Activated CD4-positive, alpha-beta memory T cell treated with anti-CD3 and anti-CD28 coated beads, Interleukin-2, amount 10 ng/mL, durations not matched to agents 7 days and 5 days (primary cell): ENCODE measurements at places on chromosomes 7 and 10. TPM values are rescaled to one million over a fixed set of nuclear protein-coding genes. Genes with fewer than 3 reads are reported as not detected.
A peak's percentile ranks its signal among the peaks of the same experiment; 100 is the strongest.

CYP3A4 gene
- total RNA-seq: not detected

DKK1 gene
- total RNA-seq: not detected

DNA sequence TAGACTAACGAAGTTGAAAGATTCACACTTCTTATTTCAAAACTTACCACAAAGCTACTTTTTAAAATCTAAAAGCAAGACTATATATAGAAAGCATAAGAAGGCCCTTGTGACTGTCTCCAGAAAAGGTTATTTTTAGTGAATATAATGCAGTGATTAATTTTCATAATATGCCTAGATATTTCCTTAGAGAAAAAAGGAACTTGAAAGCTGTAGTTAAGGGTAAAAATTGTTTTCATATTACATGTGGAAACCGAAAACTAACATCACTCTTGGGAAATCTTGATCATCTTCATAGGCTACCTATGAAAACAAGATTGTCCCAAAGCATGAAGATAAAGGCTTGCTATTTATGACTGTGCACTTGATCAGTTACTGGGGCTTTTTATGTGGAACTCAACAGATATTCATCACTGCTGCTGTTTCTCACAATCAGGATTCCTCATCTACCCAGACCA is 223.2 kb downstream of the SH2D4B start:
- DNase-seq: no peak

ZNF282 gene
- 66.1 TPM for total RNA-seq

TUBB8 gene
- not detected for total RNA-seq

GRCh38 chr10:69869291-69869961 is 67.7 kb downstream of the COL13A1 start:
- no peak for DNase-seq

DNA sequence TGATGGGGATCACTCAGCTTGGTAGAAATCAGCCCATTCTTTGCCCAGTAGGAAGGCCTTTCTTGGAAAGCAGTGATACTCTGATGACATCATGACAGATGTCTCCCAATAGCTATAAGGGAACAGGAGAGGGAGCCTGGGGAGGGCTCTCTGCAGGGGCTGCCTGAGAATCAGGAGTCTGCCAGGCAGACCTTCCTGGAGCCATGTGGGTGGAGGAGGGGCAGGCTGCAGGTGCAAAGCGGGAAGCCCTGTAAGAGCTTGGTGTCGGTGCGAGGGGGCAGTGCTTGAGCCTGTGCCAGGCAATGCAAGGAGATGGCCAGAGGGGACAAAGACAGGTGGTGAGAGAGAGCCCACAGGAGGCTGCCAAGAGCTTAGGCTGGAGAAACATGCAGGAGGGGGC is 5.0 kb upstream of the TNS3 start:
- no peak for DNase-seq

DNA sequence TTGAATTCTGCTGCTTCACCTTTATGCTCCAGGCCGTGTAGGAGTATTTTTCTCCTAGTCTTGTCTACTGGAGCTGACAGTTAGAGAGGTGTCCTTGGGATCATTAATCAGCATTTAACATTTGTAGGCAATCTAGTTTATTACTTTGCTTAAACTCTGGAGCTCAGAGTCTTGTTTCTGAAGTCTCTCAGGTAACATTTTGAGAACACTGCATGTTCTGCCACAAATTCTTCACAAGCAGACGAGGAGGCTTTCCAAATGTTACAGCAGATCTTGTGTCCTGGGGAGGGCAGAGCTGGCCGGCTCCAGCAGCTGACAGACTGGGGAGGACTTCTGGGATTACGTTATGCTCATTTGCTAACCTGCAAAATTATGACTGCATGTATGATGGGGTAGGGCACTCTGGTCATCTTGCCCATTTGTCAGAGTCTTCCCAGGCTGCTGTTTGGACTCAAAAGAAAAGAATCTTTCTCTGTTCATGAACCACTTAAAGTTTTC is 50.5 kb downstream of the GALNT17 start:
- no peak for DNase-seq

- DNase-seq: no peak
Measured at GRCh38 chr10:5601826-5602495, 64.4 kb downstream of the ASB13 start.

TMEM184A gene
- not detected for total RNA-seq

SPAM1 gene
- not detected for total RNA-seq

DNA sequence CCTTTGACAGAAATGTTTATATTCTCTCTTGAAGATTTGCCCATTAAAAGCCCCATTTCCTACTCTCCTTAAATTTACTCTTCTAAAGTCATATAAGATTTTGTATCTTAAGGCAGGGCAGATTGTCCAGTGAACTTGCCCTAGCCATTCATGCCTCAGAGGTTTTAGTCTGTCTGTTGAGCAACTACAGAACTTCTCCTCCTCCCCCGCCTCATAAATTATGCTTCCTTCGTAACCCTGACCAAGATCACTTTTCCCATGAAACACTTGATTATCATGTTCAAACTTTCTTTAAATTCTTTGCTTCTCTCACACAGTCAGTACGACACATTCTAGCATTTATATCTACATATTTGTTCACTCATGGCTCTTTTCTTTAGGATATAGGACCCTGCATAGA is 621.3 kb downstream of the ANKRD7 start:
- no peak for DNase-seq

GRCh38 chr7:116328161-116328560 is 117.8 kb downstream of the TES start:
- DNase-seq: no peak

DNA sequence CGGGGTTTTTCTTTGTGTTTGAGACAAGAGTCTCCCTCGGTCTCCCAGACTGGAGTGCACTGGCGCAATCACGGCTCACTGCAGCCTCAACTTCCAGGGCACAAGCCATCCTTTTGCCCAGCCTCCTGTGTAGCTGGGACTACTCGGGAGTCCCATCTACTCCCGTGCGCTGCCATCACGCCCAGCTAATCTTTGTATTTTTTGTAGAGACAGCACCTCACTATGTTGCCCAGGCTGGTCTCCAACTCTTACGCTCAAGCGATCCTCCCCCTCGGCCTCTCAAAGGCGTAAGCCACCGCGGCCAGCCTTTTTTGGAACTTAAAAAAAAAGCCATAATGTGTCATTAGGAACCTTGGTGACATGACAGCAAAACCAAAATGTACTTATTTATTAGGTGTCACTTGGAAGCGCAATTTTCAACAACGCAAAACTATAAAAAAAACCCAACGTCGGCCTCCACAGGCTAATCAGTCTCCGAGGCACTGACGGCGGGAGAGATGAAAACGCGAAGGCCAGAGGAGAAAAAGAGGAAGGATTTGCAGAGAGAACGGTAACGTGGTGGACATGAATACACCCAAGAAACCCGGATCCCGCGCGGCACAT is 911 bp upstream of the HNRNPH3 start:
- peak; percentile 17 for DNase-seq

- peak; percentile 49 for DNase-seq
Measured at GRCh38 chr10:86411281-86411841, 44.8 kb upstream of the GRID1 start.

GRCh38 chr7:7103343-7104313 is 78.7 kb upstream of the C1GALT1 start:
- no peak for DNase-seq

DNA sequence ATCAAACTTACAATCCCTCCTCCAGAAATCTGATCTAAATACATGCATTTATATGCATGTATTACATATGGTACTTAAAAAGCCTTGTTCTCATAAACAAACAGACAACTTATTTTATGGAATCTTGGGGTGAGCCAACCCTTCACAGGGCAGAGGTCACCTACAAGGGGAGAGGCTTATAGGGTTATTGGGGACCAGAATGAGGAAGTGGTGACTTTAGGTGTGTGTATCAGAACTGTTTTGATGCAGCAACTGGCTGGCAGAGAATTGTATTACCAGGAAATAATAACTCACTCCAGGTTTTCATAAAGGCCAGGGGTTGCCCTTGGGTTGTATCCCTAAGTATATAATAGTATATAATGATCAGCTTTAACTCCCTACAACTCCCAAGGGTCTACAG is 91.1 kb downstream of the SVIL start:
- no peak for DNase-seq

DNA sequence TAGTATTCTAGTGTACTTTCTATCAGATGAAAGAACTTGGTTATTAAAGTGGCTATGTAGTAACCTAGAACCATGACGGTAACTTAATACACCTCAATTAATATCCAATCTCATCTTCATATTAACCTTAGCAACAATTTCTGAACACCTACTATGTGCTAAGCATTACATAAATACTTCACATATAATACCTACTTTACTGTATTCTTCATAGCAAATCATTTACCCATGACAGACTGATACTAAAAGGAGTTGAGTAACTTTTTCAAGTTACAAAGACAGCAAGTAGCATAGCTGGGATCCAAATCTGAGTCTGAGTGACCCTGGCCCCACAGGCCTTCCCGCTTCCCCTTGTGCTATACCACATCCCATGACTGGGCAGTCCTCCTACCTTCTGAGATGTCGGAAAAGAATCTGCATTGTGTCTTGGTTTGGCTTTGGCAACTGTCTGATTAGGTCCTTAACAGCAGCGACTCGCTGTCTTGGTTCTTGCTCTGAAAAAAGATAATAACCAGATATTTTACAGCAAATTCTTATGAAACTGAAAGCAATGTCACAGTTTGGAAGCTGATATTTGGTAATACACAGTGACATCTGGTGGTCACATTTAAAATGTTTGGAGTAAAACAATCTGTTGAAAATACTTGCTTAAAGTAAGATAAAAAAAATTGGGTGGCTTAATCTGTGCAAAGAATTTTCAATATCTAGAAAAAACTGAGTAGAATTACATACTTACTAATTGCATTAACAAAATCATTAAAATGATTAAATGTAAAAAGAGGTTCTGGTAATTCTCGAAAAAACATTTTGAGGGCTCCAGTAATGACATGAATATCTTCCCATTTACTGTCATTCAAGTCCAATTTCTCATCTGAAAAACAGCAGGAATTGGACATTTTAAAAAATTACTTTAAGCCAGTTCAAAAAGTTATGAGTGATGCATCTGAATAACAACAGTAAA is 120.1 kb downstream of the ARHGAP12 start:
- DNase-seq: peak; percentile 30

DNA sequence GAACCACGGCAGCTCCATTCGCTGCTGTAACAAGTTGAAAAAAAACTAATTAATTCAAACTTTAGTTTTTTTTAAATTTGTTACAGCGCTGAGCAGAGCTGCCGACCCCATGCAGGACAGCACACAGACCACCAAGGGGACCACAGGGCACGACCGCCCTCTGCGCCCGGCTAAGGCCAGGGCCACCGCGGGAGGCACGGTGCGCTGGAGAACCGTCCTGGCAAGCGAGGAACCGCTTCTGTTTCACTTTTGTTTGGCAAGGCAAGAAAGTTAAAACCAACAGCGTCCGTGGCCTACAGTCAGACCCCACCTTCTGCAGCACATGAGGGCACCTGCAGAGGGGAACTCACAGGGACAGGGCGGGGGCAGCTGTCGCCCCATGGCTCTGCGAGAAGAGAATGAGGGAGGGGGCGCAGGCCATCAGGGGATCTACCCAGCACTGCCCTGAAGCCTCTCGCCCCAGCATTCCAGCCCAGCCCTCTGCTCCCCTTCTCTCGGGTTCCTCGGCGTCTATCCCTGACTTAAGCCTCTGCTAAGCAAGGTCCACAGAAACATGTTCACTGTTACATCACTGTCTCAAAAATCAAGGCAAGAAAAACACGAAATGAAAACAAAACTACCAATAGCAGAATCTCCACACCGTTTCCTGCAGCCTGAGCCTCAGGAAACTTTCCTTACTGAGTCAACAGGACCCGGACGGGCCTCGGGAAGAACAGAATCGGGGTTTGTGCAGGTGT is 204.4 kb downstream of the DIP2C start:
- DNase-seq: peak; percentile 42

GRCh38 chr7:138608275-138608674 is 92.9 kb downstream of the SVOPL start:
- DNase-seq: no peak

AKR1C4 gene
- not detected for total RNA-seq

- DNase-seq: no peak
Measured at GRCh38 chr7:33250421-33250871, 121.1 kb downstream of the BBS9 start.

GRCh38 chr7:121385800-121386179 is 10.3 kb downstream of the FAM3C start:
- no peak for DNase-seq

DNA sequence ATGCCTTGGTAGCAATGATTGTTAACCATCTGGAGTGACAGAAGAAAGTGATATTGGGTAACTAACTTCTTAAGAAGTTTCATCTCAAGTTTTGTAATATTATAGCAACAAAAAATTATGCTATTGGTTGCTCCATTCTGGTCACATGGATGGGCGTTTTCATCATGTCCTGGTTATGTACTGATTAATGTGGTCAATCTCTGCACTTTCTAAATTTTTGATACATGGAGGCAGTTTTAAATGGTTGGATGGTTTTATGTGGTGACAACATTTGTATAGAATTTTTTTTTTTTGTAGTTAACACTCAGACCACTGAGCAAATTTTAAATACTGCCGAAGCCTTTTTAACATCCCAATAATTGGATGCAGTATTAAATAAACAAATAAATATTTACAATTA is 55.2 kb upstream of the CCAR1 start:
- no peak for DNase-seq

DNA sequence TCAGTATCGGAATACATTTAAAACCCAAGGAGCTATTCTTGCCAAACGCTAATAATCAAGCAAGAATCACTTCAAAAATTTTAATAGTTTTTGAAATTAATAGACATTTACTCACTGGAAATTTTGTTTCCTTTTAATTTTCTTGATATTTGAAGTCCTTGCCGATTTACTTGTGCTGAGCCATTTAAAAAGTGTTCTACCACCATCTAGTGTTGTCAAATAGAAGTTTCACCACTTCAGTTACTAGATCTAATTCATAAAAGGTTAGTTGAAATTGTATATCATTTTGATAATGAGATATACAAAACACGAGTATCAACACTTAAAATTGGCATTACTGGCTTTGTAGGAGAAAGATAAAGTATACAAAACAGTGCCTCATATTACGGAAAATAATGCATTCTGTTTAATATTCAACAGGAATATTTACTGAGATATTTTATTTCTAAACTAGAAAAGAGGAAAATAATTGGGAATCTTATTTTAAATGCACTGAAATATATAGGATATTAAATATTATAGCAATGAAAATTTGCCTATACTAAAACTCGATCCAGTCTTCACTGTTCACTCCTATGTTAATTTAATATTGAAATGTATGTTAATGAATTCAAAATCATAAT is 664.8 kb upstream of the SEMA3D start:
- DNase-seq: no peak

GRM3 gene
- not detected for total RNA-seq

ZNF804B gene
- total RNA-seq: not detected

GRCh38 chr10:70923696-70924095 is 35.3 kb upstream of the PCBD1 start:
- DNase-seq: no peak
